CD4-positive, alpha-beta T cell (primary cell): ENCODE measurements at places on chromosomes 13 and 19. TPM values are rescaled to one million over a fixed set of nuclear protein-coding genes. Genes with fewer than 3 reads are reported as not detected.

Gene ZNF578
- 1.6 TPM for total RNA-seq

- no peaks in the 10 kb centered on the region for H3K4me1 ChIP-seq
- H3K27me3 ChIP-seq, result no peaks in the 10 kb centered on the region
- H3K36me3 ChIP-seq, result no peaks in the 10 kb centered on the region
- no peak for DNase-seq
Measured at GRCh38 chr13:38530492-38530891, 156.4 kb upstream of the FREM2 start.

DNA sequence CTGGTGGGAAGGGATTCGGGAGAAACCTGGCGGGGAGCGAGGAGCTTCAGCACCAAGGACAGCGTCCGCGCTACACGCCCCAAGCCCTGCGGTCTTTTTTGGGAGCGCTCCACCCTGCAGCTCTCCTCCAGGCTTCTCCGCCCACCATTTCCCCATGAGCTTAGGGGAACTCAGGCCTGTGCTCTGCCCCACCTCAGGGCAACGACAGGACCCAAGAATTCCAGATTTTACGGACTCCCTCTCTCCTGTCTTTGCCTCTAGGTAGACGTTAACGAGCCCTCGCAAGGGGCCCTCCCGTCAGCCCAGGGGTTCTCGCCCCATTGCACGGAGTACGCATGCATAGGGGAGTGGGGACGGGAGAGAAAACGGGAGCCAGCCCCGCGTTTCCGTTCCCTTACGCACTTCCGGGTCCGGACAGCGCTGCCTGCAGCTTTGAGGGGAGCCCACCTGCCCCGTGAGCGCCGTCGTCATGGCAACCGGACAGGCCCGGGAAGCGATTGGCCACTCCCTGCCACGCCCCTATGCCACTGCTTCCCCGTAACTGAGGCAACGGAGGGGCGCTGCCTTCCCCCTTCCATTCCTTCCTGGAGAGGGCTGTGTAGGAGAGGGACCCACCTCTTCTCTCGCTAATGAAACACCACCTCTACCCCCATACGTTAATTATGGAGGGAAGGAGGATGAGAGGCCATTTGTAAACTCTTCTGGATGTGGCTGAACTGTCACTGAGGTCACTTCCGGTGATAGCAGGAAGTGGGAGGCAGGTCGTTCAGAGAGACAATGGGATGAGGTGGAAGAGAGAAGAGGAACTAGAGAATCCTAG is 20.8 kb downstream of the NOVA2 start:
- peaks cover 27% of the 10 kb centered on the region for H3K27me3 ChIP-seq
- H3K36me3 ChIP-seq, result no peaks in the 10 kb centered on the region
- H3K4me1 ChIP-seq, result peaks cover 12% of the 10 kb centered on the region
- peak; percentile 27 for DNase-seq
- H3K4me3 ChIP-seq, result peak overlapping the region; percentile 38
- H3K27ac ChIP-seq, result no peak overlapping the region

GRCh38 chr19:4304538-4305256 is at the start of gene FSD1:
Gene FSD1 (plus strand): TSS chr19:4304598. CDS start chr19:4304747, 149 bp downstream.
- peak; percentile 50 for DNase-seq
- H3K27me3 ChIP-seq, result peaks cover 3% of the 10 kb centered on the region
- peak within 1 kb of the TSS; percentile 20 for H3K4me3 ChIP-seq
- peaks cover 36% of the 10 kb centered on the region for H3K4me1 ChIP-seq
- H3K36me3 ChIP-seq, result no peaks in the 10 kb centered on the region
- H3K27ac ChIP-seq, result no peak within 1 kb of the TSS

DNA sequence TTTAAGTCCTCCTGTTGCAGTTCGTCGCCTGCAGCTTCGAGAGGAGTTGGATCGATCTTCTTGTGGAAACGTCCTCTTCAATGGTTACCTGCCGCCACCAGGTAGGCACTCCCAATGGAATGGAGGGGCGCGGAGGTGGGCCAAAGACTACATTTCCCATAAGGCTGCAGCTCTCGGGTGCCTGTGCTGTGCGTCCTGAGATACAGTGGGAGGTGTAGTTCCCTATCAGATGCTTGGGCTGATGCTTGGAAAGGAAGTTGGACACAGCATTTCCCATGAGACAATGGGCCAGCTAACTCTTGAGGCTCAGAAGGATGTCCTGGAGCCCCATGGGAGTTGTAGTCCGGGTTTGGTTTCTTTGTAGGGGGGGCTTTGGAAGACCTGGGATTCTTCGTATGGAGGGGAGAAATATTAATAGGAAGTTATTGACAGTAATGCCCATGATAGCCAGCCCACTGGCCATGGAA is 1.8 kb downstream of the SHKBP1 start:
- peaks cover 52% of the 10 kb centered on the region for H3K36me3 ChIP-seq
- H3K4me3 ChIP-seq, result no peak overlapping the region
- no peak overlapping the region for H3K27ac ChIP-seq
- no peaks in the 10 kb centered on the region for H3K27me3 ChIP-seq
- peaks cover 37% of the 10 kb centered on the region for H3K4me1 ChIP-seq

- H3K27me3 ChIP-seq, result no peaks in the 10 kb centered on the region
- H3K4me1 ChIP-seq, result no peaks in the 10 kb centered on the region
- no peak for DNase-seq
- H3K27ac ChIP-seq, result no peak overlapping the region
- no peak overlapping the region for H3K4me3 ChIP-seq
- no peaks in the 10 kb centered on the region for H3K36me3 ChIP-seq
Measured at GRCh38 chr13:57825066-57825465, 193.5 kb downstream of the PCDH17 start.

DNA sequence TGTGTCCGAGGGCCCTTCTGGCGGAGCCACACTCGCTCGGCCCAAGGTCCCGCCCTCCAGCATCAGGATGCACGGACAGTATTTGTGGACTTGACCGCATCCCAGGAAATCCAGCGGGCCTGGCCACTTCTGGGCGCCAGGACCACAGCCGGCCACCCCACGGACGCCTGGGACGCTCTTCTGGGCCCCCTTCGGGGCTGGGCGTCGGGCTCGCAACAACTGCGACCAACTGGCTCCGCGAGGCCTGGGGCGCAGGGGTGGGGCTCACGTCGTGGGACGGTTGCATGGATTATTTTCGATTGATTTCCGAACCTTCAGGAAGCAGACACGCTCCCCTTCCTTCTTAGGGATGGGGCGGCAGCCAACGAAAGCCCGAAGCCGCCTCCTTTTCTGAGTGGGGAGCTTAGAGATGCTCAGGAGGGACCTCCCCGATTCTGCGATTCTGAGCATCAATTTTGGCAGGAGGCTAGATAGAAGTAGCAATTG is 521 bp upstream of the NUP58 start:
- peak overlapping the region; percentile 94 for H3K27ac ChIP-seq
- H3K4me1 ChIP-seq, result peaks cover 24% of the 10 kb centered on the region

DNA sequence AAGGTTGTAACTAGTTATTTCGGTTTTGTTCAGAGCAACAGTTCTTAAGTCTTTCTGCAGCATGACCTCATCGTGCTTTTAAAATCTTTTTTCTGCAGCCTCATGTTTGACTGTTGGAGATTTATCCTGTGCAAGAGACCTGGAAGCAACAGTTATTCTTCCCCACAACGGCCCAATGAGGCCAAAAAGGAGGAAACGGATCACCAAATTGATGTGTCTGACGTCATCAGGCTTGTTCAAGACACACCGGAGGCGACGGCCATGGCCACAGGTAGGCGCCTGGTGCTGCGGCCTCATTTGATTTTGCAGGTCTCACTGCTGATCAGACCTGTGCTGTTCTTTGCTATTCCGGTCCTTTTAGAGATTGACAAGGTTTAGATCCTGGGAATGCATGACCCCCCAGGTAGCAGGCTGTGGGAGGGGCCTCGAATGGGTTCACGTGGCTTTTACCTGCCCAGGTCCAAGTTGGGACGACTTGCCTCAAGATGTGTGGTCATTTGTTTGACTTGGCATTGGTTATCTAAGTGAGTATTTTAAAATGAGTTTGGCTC is 66.8 kb upstream of the MCF2L start:
- no peaks in the 10 kb centered on the region for H3K36me3 ChIP-seq
- DNase-seq, result no peak
- H3K27ac ChIP-seq, result no peak overlapping the region
- no peaks in the 10 kb centered on the region for H3K4me1 ChIP-seq
- peaks cover 8% of the 10 kb centered on the region for H3K27me3 ChIP-seq

Gene PSG4
- total RNA-seq, result not detected

Gene CYP2F1
- 0.47 TPM for total RNA-seq

- H3K4me3 ChIP-seq, result no peak overlapping the region
- H3K27ac ChIP-seq, result no peak overlapping the region
- H3K36me3 ChIP-seq, result no peaks in the 10 kb centered on the region
- no peaks in the 10 kb centered on the region for H3K27me3 ChIP-seq
- no peak for DNase-seq
Measured at GRCh38 chr13:113880651-113881611, 17.1 kb upstream of the GAS6 start.

DNA sequence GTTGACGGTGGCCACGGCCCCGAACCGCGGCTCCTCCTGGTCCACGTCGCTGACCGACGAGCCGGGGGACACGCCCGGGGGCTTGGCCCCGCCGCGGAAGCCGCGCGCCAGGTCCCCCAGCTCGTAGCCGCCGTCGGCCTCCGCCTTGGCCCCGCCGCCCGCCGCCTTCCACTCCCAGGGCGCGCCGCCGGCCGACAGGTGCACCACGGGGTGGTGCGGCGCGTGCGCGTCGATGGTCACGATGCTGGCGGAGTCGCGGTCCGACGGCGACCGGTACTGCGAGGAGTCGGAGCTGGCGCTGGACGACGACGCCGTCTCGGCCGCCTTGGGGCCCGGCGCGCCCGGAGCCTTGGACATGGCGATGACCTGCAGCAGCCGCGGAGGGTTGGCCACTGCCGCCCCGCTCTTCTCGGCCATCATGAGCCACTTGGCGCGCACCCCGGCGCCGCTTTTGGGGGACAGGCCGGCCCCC is 9.0 kb downstream of the PLPPR3 start:
- DNase-seq, result no peak
- H3K27ac ChIP-seq, result no peak overlapping the region
- peaks cover 45% of the 10 kb centered on the region for H3K36me3 ChIP-seq
- H3K4me1 ChIP-seq, result no peaks in the 10 kb centered on the region
- no peaks in the 10 kb centered on the region for H3K27me3 ChIP-seq

DNA sequence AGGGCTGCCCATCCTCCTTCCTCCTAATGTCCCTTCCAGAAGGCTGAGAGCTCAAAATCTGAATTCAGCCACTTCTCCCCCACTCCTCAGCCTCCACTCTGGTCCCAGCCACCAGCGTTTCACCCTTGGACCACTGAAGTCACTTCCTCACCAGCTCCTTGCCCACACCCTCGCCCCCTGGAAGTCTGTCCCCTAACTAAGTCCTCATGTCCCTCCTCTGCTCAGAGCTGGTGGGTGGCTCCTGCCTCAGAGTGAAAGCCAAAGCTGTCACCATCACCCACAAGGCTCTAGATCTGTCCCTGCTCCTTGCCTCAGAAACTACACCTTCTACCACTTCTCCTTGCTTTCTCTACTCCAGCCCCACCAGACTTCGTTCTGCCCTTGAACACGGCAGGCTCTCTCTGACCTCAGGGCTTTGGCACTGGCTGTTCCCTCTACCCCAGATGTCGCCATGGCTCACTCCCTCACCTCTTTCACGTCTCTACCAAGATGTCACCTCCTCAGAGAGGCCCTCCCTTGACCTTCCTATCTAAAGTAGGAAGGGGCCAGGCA is 1.7 kb downstream of the ERCC1 start:
- peaks cover 42% of the 10 kb centered on the region for H3K4me1 ChIP-seq
- no peaks in the 10 kb centered on the region for H3K27me3 ChIP-seq
- no peak overlapping the region for H3K4me3 ChIP-seq
- peaks cover 16% of the 10 kb centered on the region for H3K36me3 ChIP-seq
- DNase-seq, result no peak

DNA sequence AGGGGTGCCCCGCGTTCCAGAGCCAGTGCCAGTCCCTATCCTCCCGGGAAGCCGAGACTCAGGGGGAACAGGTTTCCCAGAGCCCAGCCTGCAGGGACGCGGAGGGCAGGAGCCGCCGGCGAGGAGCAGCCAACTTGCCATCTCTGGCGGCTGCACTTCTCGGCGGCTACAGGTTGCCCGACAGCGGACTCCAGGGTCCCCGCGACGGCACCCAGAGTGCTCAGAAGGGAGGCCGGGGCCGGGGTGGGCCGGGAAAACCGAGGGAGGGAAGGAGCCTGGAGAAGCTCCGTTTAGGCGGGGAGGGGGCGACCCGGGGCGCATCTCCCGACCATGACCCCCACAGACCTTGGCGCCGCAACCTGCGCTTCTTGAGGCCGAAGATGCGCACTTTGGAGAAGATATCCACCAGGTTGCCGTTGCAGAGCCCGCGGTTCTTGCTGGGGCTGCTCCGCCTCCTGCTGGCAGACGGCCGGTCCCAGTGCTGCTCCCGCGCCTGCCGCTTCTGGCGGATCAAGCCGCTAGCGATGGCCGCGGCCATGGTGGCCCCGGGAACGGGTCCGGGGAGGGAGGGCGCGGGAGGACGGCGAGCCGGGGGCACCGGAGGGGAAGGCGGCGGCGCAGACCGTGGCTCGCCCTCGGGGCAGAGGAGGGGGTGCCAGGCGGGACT is 463.8 kb downstream of the ITGBL1 start:
- peaks cover 38% of the 10 kb centered on the region for H3K27me3 ChIP-seq
- no peak for DNase-seq
- no peak overlapping the region for H3K27ac ChIP-seq
- H3K4me1 ChIP-seq, result no peaks in the 10 kb centered on the region
